ENCODE measurements at places on chromosomes 5 and 9.

- no peak for DNase-seq
These were observed 145.9 kb upstream of the ADCY2 start for GRCh38 chr5:7250004-7250403.

- DNase-seq, result no peak
These were observed 183.1 kb downstream of the PALM2AKAP2 start for GRCh38 chr9:109963079-109963478.

GRCh38 chr9:11933926-11934325 lies 759.3 kb upstream of the TYRP1 start:
- DNase-seq, result no peak

DNA sequence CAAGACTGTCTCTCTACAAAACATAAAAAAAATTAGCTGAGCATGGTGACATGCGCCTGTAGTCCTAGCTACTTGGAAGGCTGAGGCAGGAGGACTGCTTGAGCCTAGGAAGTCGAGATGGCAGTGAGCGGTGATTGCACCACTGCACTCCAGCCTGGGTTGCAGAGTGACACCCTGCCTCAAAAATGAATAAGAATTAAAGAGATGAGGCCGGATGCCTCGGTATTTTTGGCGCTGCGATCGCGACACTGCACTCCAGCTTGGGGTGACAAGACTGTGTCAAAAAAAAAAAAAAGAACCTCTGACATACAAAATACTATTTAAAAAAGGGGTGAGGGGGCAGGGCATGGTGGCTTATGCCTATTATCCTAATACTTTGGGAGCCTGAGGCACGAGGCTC lies 7.3 kb downstream of the GPBP1 start:
- no peak for DNase-seq
